ENCODE measurements at places on chromosomes 1 and 21.

DNA sequence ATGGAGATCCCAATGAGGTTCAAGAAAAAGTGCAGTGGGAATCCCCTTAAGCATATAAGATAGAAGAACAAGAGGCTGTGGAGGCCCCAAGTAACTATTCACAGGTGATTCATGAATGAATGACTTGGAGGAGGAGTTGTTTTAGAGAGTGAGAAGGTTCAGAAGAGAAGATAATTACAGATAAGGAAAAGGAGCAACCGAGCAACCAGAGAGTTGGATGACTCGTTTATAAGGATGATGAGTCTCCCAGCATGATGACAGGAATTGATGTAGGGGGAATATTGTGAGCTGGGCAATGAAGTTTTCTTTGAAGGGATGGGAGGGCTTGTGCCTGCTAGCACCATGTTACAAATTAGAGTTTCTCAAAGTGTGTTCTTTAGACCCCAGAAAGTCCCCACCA lies 9.8 kb downstream of the C8A start:
- no peak for DNase-seq

GRCh38 chr1:204802401-204803175 lies 68.1 kb upstream of the NFASC start:
- DNase-seq = no peak

GRCh38 chr1:167676916-167677848 lies 44.6 kb upstream of the MPZL1 start:
- no peak for DNase-seq

GRCh38 chr1:112453876-112454275 lies 54.9 kb upstream of the WNT2B start:
- no peak for DNase-seq

- DNase-seq = no peak
These were observed 75.9 kb downstream of the GIPC2 start for GRCh38 chr1:78121710-78122109.

DNA sequence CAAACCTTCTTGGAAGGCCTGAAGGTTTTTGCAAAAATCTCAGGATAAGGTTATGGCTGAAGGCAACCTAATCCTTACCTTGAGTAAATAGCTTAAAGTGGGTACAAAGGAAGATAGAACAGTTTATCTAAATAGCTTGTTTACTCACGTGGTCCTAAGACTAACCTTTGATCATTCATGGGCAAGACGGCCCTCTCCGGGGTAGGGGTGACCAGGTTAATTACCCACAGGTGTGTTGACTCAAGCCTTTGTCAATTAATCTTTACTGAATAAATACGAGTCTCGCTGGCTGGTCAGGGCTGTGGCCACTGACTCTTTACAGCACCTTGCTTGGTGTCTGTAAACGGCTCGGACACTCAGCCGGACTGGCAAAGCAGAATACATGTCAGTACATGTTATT lies 10.8 kb downstream of the AADACL4 start:
- DNase-seq = no peak

Measured in fibroblast of the aortic adventitia (primary cell).